Frontal cortex (tissue), 4 donors: ENCODE measurements at places on chromosomes 1 and 21. TPM values are rescaled to one million over a fixed set of nuclear protein-coding genes. Genes with fewer than 3 reads are reported as not detected.

The KCNK2 gene
- total RNA-seq: 78.7 TPM

The NAV1 gene
- total RNA-seq: 33.8 TPM

The SLC44A3 gene
- 1.2 TPM for total RNA-seq

The OR2T29 gene
- not detected for total RNA-seq

The TNFRSF4 gene
- not detected for total RNA-seq

The FHL3 gene
- total RNA-seq: 4.9 TPM

The OLFML2B gene
- 1.2 TPM for total RNA-seq

The HHAT gene
- 2.4 TPM for total RNA-seq

The RNF223 gene
- not detected for total RNA-seq

The COA6 gene
- total RNA-seq: 14.3 TPM

The FCRL5 gene
- total RNA-seq: not detected

The CHODL gene
- 6.9 TPM for total RNA-seq

The C1QTNF12 gene
- not detected for total RNA-seq

The KIAA1614 gene
- 5.7 TPM for total RNA-seq
